ENCODE measurements at places on chromosomes 11 and 22.

DNA sequence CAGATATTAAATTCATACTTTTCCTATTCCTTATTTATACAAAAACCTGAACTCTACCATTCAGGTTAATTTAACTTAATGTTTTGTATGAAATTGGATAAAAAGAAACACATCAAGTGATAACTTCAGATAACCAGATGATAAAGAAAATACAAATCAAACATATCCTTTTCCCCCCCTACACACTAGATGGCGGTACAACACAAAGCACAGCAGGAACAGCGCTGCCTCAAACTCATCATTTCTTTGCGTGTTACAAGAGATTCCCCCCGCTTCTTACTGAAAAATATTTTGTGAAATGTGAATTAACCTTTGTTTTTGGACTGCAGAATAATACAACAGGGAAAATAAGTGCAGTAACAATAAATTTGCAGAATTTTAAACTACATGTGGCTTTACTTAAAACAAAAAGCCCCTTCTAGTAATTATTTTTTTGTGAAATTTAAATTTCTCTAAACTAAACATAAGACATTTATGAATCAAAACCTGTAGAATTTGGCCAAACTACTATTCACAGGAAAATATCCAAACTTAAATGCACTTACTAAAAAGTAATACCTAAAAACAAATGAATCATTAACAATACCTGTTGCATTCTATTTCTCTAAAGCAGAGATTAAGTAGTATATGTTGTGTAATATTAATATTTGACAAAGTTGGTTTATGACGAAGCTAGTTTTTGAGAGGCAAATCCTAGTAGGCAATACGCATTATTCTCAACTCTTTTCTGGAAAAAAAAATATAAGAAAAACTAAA lies 74.4 kb downstream of the ARHGAP32 start:
- peak; percentile 84 for DNase-seq

GRCh38 chr11:316031-316701 lies 2.3 kb downstream of the IFITM1 start:
- no peak for DNase-seq

GRCh38 chr11:76918941-76919386 lies 58.2 kb downstream of the ACER3 start:
- peak; percentile 72 for DNase-seq

- no peak for DNase-seq
Measured at GRCh38 chr11:43035086-43035485, 276.7 kb upstream of the API5 start.

DNA sequence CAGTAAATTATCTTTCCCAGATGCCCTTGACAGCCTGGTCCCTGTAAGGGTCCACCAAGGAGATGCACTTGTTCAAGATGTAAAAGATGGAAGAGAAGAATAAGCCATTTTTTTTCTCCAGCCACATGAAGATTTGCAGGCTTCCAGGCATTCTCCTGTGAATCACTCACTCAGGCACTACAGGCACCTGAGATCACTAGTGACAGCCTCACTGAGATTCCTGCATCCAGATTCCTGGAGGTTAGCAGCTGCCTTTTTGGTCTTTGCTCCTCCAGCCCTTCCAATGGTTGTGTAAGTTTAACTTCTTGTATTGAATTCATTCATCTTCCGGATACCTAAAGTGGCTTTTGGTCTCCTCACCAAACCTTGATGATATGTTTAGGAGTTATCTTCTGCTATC lies 630.2 kb upstream of the CADM1 start:
- DNase-seq, result no peak

- peak; percentile 36 for DNase-seq
Measured at GRCh38 chr11:84722583-84723108, 904.5 kb downstream of the DLG2 start.

DNA sequence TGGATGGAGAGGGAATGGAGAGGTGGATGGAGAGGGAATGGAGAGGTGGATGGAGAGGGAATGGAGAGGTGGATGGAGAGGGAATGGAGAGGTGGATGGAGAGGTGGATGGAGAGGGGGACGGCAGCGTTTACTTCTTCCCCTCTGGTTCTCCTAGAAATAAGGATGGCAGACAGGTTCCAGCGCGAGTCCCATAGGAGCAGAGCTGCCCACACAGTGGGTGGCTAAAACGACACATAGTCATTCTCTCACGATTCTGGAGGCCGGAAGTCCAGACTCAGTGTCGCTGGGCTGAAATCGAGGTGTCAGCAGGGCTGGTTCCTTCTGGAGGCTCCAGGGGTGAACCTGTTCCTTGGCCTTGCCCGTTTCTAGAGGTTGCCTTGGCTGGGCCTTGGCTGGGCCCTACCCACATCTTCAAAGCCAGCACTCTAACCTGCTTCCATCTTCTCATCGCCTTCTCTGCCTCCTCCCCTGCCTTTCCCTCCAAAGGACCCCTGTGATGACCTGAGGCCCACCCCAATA lies 12.7 kb upstream of the CTSD start:
- DNase-seq, result no peak

DNA sequence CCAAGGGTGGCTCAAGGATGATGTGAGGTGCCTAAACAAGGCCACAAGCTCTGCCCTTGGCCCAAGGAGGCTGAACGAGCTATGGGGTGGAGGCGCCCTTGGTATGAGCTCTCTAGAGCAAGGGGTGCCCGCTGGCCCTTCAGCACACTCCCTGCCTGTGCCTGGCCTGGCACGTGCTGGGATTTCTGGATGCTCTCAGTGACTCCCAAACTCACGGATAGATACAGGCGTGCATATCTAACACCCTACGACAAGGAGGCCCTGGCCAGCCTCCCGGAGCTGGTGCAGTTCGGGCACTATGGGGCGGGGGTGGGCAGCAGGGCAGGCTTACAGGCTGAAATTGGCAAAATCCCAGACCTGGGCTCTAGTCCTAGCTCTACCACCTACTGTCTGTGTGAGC lies 30.6 kb downstream of the SCUBE1 start:
- no peak for DNase-seq

All from NCI-H1092 treated with DMSO at 0.1 percent for 48 hours (cell line).